ENCODE measurements at places on chromosomes 11 and 22.
A peak's percentile ranks its signal among the peaks of the same experiment; 100 is the strongest.

- no peak for DNase-seq
Observed at GRCh38 chr11:23711981-23712380, 784.9 kb upstream of the LUZP2 start.

- no peak for DNase-seq
Observed at GRCh38 chr11:86632499-86633269, 39.7 kb downstream of the ME3 start.

- DNase-seq = no peak
Observed at GRCh38 chr11:64406221-64406946, 47.4 kb downstream of the RPS6KA4 start.

DNA sequence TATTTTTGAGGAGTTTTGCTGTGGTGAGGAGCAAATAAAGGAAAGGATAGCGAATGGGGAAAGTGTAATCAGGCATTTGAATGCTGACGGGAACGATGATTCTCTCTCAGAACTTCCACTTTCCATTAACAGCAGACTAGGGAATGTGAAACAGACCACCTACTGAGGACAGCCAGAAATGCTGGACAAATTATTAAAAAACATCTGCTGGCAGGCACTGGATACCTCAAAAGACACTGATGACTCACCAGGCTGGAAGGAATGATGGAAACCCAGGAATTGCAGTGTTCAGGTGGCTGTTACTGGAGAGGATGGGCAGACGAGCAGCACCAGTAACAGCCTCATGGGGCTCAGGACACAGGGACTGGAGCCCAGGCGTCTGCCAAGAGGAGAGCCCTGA lies 33.4 kb downstream of the PLA2G6 start:
- DNase-seq = no peak

DNA sequence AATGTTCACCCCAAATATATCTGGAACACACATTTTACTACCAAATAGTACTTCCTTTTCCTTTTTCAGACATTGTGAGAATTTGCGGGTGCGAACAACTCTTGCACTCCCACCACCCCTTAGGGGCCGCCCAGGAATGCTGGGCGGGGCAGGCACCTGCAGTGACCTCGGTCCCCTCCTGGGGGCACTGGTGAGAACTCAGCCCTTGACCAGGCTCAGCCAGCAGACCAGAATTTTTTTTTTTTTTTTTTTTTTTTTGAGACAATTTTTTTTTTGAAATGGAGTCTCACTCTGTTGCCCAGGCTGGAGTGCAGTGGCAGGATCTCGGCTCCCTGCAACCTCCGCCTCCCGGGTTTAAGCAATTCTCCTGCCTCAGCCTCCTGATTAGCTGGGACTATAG lies 75.8 kb downstream of the ARHGAP8 start:
- DNase-seq = no peak

DNA sequence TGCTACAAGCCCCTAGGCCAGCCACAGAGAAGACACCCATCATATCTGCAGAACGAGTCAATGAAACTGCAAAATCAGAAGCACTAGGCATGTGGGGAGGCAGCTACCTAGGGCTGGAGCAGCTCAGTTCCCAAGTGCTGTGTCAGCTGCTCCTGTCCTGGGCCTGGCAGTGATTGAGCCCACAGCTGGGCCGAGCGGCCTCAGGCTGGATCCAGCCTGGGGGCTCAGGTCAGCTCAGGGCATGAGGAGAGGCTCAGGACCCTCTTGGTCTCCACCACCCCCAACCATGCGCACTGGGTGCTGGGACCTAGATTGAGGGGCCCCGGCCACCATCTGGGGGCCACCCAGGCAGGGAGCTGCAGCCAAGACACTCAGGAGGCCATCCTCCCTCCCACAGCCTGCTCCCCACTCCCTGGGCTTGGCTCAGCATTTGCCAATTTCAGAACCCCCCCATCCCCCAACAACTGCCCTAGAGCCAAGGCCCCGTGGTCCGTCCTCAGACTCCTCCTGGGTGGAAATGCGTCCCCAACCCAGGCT lies 2.4 kb upstream of the TNNT3 start:
- DNase-seq = no peak

- DNase-seq = no peak
Observed at GRCh38 chr22:35638410-35638809, 9.8 kb upstream of the APOL6 start.

- peak; percentile 36 for DNase-seq
Observed at GRCh38 chr11:68040101-68040956, 1.5 kb downstream of the TCIRG1 start.

GRCh38 chr22:31259798-31260473 lies 32.4 kb downstream of the PIK3IP1 start:
- no peak for DNase-seq

DNA sequence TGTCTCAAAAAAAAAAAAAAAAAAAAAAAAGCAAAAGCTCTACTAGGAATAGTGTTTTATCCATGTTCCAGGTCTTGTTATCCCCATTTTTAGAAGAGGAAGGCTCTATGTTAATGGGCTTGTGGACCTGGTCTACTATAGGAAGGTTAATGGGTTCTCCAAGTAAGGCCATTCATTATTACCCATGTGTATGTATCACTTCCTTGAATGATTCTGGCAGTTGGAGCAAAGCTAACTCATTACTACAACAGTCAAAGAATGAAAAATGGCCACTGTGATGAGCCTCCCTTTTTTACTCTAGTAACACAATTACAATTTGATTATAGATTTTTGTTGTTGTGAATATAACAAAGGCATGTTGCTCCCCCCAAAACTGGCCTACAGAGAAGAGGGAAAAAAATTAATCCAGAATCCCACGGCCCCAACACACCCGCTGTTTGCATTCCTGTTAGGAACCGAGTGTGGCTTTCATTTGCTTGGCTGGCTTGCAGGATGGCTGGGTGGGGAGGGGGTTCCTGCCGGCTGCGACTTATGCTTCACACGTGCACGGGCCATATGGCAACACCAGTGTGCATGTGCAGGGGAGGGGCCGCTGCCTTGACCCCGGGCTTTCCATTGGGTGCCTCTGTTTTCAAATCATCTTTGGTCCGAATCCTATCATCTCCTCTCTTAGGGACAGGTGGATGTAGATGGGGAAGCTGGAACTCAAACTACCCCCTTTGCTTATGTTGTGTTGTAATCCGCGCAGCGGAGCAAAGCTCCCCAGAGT lies 148.8 kb downstream of the HIPK3 start:
- DNase-seq = no peak

- DNase-seq = no peak
Observed at GRCh38 chr11:18307461-18308139, 14.3 kb downstream of the HPS5 start.

DNA sequence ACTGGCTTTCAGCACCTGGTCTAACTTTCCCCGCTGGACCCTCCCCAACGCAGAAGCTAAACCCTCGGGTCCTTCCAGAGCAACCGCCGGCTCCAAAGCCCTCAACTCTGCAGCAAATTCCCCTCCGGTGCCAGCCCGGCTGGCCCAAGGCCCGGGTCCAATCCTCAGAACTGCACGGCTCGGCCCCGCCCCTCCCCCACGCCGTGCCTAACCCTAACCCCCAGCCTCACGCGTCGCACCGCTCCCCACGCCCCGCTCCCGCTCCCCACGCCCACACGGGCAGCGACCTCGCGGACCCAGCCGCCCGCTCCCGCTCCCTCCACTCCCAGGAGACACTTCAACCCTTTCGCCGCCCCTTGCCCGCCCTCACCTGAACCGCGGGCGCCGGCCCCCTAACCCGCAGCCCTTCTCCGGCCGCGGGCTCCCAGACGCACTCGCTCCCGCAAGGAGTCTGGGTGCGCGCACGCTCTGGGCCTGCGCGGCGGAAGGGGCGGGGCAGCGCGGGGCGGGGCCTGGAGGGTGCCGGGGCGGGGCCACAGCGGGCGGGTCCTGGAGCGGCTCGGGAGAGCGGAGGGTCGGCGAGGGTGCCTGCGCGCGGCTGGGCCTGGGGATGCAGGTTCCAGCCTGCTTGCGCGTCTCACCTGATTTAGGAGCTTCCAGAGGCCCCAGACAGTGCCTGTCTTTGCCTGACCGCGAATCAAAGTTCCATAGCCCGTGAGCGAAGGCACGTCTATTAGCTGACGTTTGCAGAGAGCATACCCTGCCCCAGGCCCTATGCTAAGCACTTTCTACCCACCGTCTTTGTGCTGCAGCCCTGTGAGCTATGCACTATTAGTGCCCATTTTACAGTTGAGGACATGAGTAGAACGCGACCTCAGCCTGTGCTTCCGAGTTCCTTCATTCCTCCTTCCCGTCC lies at the start of gene NFRKB:
Gene NFRKB, minus strand, starts transcription at position 453 of the 916 bp plus-strand sequence. CDS start 2,729 bp downstream, outside the sequence.
- peak; percentile 84 for DNase-seq
